ENCODE measurements at places on chromosomes 2 and 18.

DNA sequence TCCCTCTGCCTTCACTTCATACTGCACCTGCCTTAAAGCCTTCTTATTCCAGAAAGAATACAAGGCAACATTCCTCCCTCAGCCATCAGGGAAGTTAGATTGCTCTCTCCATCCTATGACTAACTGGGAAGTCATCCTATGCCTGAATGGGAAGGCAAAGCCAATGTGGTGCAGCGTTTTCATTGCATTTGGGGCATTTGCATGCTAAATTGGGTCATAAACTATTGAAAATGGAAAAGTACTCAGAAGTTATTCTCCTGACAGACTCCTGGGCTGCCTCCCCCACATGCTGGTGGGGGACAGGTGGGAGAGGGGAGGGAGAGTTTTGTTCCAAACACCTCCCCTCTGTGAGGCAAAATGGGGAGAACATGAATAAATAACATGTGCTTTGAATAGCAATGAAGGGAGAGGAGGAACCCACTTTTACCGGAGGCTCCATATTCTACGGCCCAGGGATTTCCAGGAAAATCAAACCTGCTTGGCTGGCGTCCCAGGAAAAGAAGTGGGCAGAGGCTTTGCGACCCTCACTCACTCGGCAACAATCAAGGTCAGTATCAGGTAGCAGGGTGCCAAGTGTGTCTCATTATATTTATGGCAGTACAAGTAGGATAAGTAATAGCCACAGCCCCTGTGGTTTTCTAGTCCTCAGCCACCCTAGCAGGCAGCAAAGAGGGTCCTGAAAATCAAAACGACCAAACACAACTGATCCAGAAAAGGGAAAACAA is 84.1 kb downstream of the BOD1L2 start:
- DNase-seq = no peak

- DNase-seq = no peak
These were observed 393.9 kb downstream of the LRRTM1 start for GRCh38 chr2:79910643-79911042.

- DNase-seq = no peak
These were observed 3.0 kb downstream of the HNRNPLL start for GRCh38 chr2:38599706-38600105.

DNA sequence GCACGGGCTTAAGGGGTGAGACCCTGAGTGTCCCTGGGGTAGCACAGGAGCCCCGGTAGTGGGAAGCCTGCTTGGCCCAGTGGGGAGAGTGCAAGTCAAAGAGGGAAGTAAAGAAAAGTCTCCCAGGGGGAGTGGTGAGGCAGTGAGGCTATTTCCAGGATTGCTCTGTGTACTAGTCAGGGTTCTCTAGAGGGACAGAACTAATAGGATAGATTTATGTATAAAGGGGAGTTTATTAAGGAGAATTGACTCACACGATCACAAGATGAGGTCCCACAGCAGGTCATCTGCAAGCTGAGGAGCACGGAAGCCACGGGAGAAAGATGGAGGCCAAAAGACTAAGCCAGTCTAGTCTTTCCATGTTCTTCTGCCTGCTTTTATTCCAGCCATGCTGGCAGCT is 45.5 kb downstream of the CMPK2 start:
- DNase-seq = no peak

Measured in NCI-H82 (cell line).